ENCODE measurements at places on chromosomes 12 and 14. TPM values are rescaled to one million over a fixed set of nuclear protein-coding genes. Genes with fewer than 3 reads are reported as not detected.
A peak's percentile ranks its signal among the peaks of the same experiment; 100 is the strongest.

DNA sequence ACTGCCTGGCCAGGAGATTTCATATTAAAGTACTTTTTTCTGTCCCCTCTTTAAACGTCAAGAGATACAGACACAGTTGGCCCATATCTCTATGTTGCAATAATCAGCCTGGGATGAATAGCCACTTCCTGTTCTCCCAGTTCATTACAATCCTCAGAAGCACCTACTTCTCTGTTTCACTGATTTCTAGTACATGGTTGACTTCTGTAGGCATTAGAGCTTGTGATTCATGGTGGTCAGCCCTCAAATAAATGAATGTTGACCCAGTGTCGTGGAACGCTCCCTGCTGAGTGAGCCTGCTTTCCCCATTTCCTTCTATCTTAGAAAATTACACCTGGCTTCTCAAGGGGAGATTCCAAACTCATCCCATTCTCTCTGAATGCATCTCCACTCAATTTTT is 416.7 kb downstream of the PDZRN4 start:
- no peaks in the 10 kb centered on the region for H3K27me3 ChIP-seq
- no peak overlapping the region for H3K27ac ChIP-seq
- no peak for DNase-seq

Gene ACACB
- total RNA-seq: 15.1 TPM

DNA sequence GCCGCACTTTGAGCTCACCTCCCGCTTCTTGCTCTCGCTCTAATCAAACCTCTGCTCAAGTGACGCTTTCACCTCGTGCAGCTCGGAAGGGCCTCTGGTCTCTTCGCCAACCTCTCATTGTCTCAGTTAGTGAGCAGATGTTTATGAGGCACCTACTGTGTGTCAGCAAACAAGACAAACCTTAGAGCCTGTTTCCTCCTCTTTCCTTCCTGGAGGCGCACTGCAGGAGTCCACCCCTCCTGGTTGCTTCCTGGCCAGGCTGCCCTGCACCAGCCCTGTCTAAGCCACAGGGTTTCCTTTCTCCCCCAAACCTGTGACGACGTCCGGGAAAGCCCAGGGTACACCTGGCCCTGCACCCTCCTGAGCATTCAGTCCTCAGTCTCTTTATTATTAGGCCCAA is 84.2 kb downstream of the PHETA1 start:
- no peak for DNase-seq
- no peaks in the 10 kb centered on the region for H3K36me3 ChIP-seq
- H3K27ac ChIP-seq: no peak overlapping the region

Gene MYBPC1
- total RNA-seq: not detected

DNA sequence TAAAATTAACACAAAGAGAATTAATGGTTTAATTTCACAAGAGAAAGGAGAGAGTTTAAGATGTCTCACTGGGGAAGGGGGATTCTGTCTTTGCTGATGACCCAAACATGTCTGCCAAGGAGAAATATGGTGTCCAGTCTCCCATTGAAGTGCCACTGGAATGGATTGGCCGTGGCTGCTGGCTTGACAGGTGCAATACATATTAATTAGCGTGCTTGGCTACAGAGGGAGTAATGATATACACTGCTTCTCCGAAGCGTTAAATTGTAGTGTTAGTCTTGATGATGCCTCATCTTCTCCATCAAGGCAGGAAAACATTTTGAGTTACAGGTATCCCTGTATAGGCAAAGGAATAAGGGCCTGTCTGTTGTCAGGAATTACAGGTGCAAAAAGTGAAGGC is 393.4 kb upstream of the TMPO start:
- DNase-seq: no peak
- H3K36me3 ChIP-seq: no peaks in the 10 kb centered on the region
- H3K4me1 ChIP-seq: no peaks in the 10 kb centered on the region
- H3K27ac ChIP-seq: no peak overlapping the region

Gene DAD1
- 115 TPM for total RNA-seq

Gene MYF6
- total RNA-seq: not detected

DNA sequence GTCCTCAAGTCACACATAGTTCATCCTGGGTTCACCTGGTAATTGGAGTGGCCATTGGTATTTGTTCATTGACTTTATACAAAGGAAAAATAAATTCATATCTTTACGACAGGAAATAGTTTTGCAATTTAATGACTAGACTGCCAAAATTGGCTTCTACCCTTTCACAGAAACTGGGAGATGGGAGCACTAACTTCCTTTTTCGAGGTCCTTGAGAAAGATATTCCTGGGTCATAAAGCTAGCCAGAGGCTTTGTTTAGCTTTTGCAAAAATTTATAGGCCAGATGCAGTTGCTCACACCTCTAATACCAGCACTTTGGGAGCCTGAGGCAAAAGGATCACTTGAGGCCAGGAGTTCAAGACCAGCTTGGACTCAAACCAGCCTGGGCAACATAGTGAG is 10.2 kb upstream of the OR11G2 start:
- H3K4me3 ChIP-seq: no peak overlapping the region
- peaks cover 3% of the 10 kb centered on the region for H3K27me3 ChIP-seq
- H3K36me3 ChIP-seq: no peaks in the 10 kb centered on the region

Gene CDC42BPB
- total RNA-seq: 0.35 TPM

GRCh38 chr14:94752591-94753436 is 17.1 kb downstream of the GSC start:
- no peaks in the 10 kb centered on the region for H3K36me3 ChIP-seq
- H3K27me3 ChIP-seq: peaks cover 4% of the 10 kb centered on the region
- no peaks in the 10 kb centered on the region for H3K4me1 ChIP-seq
- H3K4me3 ChIP-seq: no peak overlapping the region

Gene INF2
- total RNA-seq: 59.9 TPM

GRCh38 chr14:90381011-90381786 is 15.6 kb upstream of the CALM1 start:
- H3K27me3 ChIP-seq: no peaks in the 10 kb centered on the region
- H3K4me3 ChIP-seq: no peak overlapping the region
- H3K27ac ChIP-seq: peak overlapping the region; percentile 53
- no peak for DNase-seq
- H3K4me1 ChIP-seq: peaks cover 13% of the 10 kb centered on the region

DNA sequence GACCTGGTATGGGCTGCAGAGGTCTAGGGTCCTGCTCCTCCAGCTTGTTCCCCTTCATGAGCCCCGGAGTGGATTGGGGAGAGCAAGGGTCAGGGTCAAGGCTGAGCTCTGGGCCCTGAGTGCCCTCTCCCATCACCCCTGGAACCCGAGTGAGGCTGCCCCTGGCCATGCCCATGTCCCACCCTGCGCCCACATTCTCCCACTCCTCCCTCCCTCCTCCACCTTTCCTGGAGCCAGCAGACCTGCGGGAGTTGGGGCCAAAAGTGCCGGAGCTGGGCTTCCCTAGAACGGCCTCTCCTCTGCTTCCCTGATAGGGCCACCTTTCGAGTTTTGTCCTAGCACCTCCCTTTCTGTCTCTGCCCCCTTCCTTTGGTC is 590 bp downstream of the SCNN1A start:
- peaks cover 2% of the 10 kb centered on the region for H3K27me3 ChIP-seq

Gene KLRD1
- total RNA-seq: 60.0 TPM

GRCh38 chr14:98775892-98776291 is 496.1 kb downstream of the BCL11B start:
- no peak for DNase-seq
- no peak overlapping the region for H3K27ac ChIP-seq
- H3K4me3 ChIP-seq: no peak overlapping the region
- H3K36me3 ChIP-seq: no peaks in the 10 kb centered on the region

DNA sequence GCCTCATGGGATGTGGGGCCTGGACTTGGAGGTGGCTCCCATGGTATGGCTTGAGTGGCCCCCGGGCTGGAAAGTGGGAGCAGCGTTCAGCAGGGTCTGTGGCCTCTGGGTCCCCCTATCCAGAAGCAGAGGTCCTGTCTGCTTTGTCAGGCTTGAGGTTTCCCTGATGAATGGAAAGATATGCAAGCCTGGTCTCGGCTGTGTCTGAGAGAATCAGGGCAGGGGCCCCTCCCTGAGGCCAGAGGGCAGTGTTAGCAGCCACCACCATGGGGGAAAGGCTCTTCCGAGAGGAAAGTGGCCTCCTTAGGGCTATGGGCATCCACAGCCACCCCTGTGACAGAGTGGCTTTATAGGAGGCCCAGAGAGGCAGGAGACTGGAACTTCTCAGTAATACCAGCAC is 128.2 kb downstream of the VRK1 start:
- DNase-seq: no peak
- no peak overlapping the region for H3K27ac ChIP-seq
- no peaks in the 10 kb centered on the region for H3K27me3 ChIP-seq
- H3K4me3 ChIP-seq: no peak overlapping the region
- H3K4me1 ChIP-seq: no peaks in the 10 kb centered on the region

Data from activated CD8-positive, alpha-beta memory T cell treated with anti-CD3 and anti-CD28 coated beads, Interleukin-2, amount 10 ng/mL, durations not matched to agents 7 days and 5 days (primary cell).